ENCODE measurements at places on chromosomes 16 and 17.

GRCh38 chr16:89033796-89034572 is 57.0 kb upstream of the CBFA2T3 start:
- DNase-seq = peak; percentile 71

DNA sequence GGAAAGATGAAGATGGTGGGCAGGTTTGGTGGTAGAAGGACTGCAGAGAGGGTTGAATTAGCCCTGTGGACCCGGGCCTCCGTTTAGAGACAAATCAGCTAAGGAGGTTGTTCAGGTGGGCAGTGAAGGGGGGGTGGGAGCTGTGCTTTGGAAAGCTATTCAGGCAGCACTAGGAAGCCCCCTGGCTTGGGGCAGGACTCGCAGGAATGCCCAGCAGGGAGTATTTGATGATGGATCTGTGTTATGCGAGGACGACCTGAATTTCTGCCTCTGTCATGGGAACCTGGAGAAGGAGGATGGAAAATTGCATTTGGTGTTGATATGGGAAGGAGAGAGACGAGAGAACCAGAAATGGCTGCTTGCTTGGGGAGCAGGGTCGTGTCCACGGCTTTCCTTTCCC is 3.5 kb downstream of the SPDYE4 start:
- DNase-seq = no peak

GRCh38 chr17:79915850-79916430 is 76.7 kb upstream of the CBX4 start:
- DNase-seq = peak; percentile 49

DNA sequence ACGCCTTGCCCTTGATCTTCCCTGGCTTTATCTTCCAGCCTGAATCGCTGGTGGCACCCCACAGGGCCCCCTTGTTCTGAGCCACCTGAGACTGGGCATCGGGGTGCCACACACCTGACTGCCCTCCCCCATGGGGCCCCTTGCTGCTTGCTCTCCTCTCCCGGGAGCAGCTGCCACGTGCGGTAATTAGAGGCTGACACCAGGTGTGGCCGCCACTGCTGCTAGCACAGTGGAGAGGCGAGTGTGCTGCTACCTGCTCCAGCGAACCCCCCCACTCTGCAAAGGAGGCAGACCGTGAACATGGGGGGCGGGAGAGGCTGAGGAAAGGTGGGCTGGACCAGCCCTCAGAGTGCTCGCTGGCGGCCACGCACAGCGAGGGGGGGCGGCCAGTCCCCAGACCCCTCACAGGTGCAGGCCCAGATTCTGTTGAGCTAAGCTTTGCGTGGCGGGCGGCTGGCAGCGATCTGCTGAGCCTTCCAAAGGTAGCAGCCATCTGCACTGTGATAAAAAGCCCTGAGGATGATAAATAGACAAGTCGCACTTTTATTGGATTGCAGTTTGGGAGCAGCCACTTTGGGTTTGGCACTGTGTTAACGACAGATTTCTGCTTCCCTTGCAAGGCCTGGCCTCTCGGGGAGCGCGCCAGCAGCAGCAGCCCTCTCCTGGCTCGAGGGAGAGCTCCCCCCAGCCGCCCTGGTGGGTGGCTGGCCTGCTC is 167.9 kb upstream of the GSE1 start:
- no peak for DNase-seq

DNA sequence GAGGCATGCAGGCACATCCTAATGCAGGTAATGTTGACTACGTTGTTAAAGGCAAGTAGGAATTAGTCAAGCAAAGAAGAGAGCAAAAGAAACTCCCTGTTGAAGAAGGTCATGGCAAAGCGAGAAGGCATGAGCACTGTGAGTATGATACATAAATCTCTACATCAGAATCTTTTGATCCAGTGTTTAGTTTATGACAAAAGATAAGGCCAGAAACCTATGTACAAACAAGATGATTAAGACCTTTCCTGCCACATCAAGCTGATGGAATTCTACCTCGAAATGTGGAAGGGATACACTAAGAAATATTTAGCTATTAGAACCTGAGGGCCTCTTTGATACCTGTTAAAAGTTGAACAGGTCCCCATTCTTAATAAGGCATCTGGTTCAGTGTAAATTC is 20.2 kb downstream of the SYCE1L start:
- no peak for DNase-seq

DNA sequence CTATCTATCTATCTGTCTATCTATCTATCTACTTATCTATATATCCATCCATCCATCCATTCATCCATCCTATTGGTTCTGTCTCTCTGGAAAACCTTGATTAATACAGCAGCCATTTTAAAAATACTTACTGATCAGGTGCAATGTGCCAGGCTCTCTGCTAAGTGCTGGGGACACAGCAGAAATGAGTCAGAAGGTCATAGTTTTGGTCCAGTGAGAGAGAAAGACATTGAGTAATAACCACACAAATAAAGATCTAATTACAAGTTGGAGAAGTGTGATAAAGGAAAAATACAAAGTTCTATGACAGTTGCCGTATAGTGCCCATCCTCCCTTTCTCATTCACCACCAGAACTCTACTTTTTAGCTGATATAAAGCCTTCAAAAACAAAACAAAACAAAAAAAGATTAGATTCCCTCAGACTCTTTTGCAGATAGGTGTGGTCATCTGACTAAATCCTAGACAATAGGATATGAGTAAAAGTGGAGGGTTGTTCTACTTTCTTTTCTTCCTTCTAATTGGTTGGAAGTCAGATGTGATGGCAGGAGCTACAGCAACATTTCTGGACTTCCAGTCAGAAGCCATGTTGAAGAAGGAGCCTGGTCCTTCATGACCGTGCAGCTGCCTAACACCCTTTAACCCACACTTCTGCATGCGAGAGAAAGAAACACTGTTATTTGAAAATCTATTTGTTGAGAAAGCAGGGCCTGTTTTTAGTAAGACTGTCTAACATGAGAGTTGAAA is 72.0 kb upstream of the TOX3 start:
- DNase-seq = no peak

DNA sequence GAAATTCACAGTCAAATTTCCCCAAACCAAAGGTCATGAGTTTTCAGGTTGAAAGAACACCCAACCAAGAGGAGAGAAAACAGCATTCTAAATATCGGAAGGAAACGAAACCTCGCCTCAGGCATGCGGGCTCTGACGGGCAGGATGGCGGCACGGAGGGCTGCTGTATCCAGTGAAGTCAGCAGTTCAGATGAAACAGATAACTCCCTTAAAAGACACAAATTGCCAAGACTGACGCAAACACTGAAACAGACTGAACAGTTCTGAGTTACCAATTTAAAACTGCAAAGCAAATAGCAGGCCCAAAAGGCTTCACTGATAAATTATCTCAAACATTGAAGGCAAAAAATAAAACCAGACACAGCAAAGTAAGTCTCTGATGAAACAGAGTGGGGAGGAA is 20.6 kb upstream of the CDH15 start:
- DNase-seq = peak; percentile 42

DNA sequence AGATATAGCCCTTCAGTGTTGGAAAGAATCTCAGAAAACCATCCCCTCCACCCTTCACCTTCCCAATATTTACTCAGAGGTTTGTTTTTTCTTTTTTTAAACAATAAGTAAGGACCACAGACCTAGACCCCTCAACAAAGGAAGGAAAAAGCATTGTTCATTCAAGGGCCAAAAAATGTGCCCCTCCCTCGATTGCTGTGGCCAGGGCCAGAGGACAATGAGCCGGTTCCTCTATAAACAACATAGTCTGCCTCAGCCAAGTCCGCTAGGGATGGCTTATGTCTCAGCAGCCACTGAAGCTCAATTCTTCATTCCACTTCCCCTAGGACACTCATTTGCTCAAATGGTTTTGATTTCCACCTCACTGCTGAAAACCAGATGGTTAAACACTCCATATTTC is 24.0 kb downstream of the TRIM16 start:
- DNase-seq = no peak

DNA sequence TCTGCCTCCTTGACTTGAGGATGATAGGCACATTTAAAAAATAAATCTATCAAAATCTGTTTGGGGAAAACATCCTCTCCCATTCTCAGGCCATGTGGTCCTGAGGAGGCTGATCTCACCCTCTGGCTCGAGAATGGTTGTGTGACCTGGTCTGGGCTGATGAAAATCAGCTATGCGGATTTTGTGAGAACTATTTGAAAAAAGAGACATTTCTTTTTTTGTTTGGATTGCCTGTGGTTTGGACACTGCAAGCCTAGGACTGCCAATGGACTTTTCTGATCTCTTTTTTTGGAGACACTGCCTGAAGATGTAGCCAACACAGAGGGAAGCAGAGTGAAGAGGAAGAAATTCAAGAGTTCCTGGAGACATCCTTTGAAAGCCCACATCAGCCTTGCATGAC is 145.9 kb downstream of the HS3ST3B1 start:
- DNase-seq = no peak

GRCh38 chr17:47733674-47734410 is 806 bp downstream of the TBX21 start:
- DNase-seq = no peak

DNA sequence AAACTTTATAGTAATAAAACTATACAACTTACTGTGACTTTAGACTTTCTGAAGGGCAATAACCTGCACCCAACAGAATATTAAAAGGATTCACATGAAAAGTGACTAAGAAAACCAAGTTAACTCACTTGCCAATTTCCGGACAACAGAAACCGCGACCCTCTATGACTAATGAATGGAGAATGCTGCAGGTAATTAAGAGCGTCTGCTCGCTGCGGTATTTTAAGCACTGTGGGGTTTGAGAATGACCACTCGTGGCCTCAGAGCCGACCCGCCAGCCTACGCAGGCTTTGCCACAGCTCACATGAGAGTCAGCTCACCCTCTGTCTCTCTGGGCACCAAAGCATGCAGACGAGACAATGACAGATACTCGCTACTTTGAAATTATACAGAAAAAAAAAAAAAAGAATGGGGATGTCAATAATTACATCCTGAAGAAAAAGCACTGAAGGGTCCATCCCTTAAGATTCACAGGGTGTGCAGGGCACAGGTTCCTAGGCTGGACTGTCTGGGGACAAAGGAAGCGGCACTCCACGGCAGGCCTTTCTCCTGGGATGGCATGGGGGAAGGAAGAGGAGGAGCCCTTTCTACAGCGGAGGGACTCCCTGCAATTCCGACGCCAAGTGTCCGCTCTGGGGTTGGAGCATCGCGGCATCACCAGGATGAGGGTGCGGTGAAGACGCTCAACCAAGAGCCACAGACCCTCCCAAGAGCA is 35.0 kb downstream of the ZCCHC14 start:
- no peak for DNase-seq

GRCh38 chr17:40352237-40352778 is 12.2 kb downstream of the GJD3 start:
- no peak for DNase-seq

DNA sequence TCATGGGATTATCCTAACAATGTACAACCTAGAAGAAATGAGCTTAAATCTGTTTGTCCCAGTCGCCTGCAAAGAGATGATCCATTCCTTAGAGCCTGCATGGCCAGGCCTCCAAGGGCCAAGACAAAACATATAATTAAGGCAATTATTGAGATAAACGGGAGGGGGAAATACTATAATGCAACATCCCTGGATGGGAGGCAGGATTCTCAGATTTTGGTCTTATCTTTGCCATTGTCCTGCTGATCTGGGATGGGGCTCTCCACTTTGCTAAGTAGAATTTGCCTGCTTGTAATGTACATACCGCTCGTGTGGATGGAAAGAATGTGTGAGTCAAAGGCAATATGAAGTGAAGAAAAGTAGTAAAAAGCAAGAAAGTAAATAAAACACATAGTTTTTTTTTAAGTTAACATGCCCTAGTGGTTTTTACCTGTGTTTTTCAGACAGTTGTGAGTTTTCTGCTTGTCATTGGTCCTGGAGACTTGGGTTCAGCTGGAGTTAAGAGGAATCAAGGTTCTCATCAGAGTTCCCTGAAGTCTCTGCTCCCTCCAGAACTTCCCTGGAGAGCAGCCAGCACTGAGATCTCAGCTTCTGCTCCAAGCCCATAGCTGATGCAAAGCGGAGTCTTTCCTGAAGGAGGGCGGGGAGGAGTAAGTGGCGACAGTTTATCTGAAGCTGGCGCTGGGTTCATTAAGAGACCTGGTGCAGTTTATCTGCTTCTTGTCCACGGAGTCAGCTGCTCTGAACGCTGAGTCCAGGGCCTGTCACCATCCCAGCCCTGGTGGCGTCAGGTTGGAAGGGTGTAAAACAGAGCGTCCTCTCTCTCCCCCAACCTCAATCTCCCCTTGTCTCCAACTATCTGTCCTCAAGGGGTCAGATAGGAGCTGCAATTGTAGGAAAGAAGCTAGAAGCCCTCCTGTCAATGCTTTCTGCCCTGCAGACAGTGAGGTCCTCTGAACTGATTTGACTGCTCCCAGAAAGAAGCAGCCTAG is 30.1 kb downstream of the HOXB1 start:
- no peak for DNase-seq

- DNase-seq = no peak
These were observed 17.8 kb downstream of the TTLL6 start for GRCh38 chr17:48799069-48799723.

GRCh38 chr16:58843675-58844074 is 109.6 kb upstream of the GOT2 start:
- DNase-seq = no peak

DNA sequence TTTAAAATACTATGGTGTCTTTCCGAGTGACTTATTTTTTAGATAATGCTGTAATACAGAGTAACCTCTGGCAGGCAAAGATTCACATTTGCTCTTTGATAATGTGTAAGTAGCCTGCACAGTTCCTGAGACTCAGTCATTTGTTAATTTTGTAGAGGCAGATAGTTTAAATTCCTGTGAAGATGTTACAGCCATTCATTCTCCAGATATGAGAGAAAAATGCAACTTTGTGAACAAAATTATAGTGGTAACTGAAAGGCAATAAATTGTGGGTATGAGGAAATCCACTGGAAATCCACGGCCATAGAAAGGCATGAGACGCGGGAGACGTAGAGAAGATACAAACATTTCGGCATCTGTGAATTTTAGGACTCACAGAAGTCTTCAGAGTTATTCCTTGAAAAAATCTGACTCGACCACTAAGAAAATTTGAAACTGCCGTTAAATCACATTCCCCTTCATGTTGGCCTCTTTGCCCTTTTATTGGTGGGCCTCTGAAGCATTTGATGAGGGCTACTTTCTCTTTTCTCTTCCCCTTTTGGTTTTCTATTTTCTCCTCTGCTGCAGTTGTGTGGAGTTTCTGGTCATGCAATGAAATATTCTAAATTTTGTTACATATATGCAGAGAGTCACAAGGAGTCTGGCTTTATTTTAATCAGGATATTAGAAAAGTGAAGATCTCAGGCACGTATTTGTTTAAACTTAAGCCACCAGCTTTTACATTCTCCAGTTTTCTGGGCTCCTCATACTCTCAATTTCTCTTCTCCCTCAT is 18.8 kb downstream of the HS3ST3A1 start:
- DNase-seq = no peak

DNA sequence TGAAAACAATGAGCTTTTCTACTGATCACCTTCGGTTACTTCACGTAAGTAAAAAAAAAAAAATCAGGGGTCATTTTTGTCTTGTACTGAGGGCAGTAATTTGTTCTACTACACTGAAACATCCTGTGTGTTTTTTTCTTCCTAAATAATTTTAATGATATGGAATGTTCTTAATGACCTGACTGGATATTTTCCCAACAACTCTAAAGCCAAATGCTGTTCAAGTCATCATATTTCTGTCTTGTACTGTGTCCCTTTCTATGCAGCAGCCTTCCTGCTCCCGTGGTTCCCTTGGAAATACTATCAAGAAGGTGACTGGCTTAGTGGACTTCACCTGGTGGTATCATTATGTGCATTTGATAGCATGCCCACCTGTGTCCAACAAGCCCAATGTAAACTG is 10.8 kb upstream of the CDR2 start:
- no peak for DNase-seq
